B cell (primary cell): ENCODE measurements at places on chromosomes 5 and 9. TPM values are rescaled to one million over a fixed set of nuclear protein-coding genes. Genes with fewer than 3 reads are reported as not detected.

DNA sequence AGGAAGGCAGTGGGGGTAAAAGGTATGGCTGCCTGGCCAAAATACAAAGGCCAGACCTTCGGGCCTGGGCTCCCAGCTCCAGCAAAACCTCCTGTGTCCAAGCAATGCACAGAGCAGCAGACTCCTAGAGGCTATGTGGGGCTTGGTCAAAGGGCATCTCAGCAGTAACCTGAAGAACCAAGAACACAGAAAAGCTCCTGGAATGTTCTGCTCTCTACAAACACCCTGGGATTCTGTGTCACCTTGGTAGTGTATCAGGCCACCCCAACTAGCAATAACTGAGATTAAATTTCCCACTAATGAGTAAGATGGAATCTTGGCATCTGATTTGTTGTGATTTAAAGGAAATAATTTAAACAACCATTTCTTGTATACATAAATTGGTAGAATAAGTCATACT, 158.6 kb downstream of the GLIS3 start:
- no peak for DNase-seq

DNA sequence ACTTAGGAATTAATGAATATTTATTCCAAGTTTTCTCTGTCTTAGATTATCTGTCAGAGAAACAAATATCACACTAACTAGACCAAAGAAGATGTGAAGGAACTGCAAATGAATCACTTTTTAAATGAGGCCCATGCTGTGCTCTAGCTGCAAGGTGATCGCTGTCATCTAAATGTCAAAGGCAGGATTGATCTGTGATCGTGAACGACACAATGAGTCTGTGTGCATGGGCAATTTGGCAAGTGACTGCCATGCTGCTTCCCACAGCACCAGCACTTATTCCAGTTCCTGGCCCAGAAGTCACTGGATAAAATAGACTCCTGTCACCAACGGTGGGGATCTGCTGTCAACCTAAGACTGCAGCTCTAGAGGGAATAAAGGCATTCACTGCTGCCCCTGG, 141.2 kb downstream of the TRIM36 start:
- DNase-seq = no peak

The FLT4 gene
- 0.01 and 0.61 TPM in 2 replicates for polyA plus RNA-seq

GRCh38 chr5:2739360-2740050, 12.0 kb downstream of the IRX2 start:
- DNase-seq = no peak

DNA sequence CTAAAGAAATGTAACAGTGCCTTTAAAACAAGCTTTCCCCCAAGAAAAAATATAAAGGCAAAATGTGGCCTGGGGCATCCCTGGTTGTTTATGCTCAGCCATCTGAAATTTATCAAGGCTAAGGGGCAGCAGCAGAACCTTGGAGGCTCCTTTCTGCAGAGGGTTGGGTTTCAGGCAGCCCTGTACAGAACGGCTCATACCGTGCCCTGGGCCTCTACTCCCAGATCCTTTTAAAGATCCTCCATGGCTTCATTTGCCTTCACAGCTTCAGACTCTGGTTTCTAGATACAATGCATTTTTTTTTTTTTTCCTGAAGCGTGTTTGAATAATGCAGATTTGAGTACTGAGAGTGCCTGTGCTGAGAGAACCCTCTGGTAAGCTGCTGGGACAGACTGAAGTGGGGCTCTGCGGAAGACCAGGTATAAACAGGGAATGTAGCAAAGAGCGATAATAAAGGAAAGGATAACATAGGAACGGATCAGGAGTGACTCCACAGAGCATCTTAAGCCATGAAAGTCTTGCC, 172.7 kb downstream of the DIRAS2 start:
- DNase-seq = no peak

DNA sequence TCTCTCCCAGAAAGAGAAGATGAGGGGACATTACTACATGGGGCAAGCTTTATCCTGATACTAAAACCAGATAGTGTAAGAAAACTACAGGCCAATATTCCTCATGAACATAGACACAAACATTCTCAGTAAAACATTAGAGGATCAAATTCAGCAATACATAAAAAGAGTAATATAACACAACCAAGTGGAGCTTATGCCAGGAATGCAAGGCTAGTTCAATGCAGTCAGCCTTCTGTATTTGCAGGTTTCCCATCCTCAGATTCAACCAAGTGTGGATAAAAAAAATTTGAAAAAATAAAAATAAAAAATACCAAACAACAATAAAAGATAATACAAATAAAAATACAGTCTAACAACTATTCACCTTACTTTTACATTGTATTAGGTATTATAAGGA, 31.3 kb downstream of the CCDC69 start:
- DNase-seq = no peak

DNA sequence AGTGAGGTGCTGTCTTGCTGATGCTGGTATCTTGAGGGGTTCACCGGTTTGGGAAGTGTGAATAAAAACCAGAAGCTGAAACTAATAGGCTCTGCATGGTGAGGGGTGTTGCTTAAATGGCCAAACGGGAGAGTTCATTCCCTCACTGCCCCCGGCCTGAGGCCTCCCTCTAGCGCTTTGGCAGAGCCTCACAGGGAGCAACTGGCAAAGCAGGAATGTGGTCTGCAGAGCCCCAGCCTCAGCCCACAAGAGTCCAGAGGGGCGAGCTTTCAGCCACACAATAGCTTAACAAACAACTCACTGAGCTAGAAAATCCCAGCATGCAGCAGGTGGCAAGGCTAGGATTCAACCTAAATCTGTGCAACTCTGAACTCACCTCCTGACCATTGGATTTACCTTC, 234.8 kb downstream of the MED10 start:
- no peak for DNase-seq

DNA sequence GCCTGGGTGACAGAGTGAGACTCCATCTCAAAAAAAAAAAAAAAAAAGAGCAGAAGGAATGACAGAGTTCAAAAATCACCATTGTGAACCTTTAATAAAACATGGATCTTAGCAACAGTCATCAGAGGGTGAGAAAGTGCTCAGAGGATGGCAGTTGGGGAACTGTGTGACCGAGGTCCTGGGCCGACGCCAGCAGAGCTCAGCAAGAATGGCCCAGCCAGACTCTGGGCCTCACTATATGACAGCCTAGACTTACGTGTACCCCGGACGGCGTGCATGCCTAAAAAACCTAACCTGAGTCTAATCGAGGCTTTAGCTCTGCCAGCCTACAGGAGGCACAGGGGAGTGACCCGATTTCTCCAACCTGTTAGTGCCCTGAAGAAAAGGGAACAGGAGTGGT, 64.3 kb downstream of the MVB12B start:
- no peak for DNase-seq

DNA sequence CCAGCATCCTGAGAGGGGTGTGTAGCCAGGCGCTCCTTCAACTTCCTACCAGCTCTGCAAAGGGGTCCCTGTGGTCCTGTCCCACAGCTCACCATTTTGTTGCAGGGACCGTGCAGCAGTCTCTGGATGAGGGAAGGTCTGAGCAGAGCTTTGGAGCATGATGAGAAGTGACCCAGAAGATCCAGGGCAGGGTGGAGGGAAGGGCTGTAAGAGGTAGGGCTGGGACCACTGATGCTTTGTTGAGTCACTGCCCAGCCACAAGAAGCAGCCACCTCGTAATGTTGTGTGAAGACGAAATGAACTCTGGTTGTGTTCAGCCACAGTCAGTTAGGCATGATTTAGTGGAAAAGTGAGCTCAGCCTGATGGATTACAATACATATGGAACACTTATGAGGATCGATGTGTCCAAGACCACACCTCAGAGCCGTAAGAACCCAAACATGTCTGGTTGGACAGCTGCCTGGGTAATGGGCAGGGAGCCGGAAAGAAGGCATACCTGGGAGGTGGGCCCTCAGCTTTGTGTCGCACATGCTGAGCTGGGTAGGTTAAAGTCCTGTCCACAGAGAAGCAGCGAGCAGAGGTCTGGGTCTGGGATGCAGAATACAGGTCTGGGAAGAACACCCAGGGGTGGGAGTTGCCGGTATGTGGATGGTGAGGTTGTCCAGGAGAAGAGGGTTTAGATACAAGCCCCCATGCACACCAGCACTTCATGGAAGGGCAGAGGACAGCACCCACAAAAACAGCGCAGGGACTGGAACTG, 250.1 kb downstream of the GADD45G start:
- no peak for DNase-seq

GRCh38 chr9:24438876-24439275, 106.8 kb downstream of the IZUMO3 start:
- DNase-seq = no peak

- no peak for DNase-seq
Observed at GRCh38 chr9:86655147-86655546, 292.2 kb downstream of the GAS1 start.

DNA sequence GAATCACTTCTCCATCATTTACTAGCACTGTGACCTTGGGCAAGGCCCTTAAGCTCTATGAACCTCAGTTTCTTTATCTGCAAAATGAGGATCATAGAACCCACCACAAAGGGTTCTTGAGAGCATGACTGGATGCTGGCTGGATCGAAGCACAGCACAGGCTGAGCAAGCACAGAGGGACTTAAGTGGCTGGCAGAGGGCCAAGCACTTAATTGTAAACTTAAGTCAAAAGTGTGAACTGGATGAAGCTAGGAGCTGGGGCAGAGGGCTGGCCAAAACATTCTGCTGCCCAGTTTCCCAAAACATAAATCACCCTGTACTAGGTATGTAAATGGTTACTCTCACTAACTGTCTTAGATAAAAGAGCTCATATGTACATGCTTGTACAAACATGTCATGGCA, 112.3 kb upstream of the WWC1 start:
- no peak for DNase-seq

DNA sequence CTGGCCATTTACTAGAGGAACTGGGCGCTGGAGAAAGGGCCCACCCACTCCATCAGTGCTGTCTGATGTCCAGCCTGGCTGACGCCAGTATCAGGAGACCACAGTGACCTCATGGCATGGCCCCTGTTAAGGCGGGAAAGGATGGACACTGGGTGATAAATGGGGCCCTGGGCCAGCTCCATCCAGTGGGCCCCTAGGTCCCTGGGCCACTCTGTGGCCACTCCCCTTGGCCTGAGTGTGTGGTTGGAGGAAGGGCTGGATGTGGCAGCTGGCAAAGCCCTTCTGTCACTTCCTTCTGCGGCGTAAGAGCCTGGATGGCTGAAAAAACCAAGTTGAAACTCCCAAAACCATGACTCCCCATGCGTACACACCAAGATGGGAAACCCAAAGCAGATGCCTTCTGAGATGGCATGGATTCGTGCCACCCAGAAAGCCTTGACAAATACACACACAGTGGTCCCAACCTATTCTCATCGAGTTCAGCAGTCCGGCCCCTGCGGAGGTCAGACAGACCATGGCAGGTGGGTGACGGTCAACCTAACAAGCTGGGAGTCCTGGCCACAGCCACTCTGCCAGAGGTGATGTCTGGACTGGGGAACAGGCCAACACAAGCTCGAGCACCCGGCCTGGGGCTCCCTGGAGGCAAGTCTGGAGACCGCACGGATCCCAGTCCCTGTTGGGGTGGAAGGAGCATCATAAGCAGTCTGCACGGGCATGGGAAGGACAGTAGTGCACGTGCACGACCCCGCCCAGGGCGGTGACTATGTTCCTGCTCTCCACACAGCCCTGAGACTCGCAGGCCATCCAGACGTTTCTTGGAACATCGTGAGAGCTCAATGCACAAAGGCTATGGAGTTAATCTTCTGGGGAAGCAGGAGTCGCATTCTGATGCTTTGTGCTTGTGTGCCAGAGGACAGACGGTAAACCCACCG, 45.2 kb upstream of the NOTCH1 start:
- no peak for DNase-seq

The DNAJC21 gene
- 7.2 and 15.9 TPM in 2 replicates for polyA plus RNA-seq

DNA sequence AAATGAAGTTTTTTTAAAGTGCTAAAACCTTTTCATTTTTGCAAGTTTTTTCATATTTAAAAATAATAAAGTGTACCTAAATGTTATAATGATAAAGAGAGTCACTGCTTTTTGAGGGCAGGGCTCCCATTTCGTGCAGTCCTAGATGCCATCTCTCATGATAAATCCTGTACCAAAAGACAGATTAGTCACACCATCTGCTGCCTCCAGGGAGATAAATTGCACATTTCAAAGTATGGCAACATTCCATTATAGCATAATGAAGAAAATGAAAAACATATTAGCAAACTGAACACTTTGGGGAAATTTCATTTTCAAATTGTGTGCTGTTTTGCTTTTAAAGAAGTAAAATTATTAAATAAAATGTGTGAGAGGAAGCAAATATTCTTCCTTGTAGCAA, 257.2 kb downstream of the KIAA0825 start:
- no peak for DNase-seq

GRCh38 chr9:33372900-33373299, 29.5 kb downstream of the AQP7 start:
- no peak for DNase-seq

The HMCN2 gene
- 0.01 TPM in 1 of 2 replicates, not detected in the other for polyA plus RNA-seq

The INSL4 gene
- not detected in 2 replicates for polyA plus RNA-seq

DNA sequence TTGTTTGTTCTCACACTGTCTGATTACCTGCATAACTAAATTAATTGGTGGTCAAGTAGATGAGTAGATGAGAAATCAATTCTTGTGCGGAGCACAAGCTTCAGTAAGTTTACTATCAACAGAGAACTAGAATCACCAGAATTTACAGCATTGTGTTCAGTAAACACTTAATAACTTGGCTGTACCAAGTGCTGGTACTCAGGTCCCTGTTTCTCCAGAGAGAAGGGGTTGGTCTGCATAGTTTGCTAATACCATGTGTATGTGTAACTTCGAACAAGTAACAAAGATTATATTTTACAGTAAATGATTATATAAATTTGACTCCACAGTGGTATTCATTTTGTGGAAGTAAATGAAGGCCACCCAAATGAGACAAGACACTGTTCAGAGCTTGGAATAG, 146.3 kb downstream of the PCSK5 start:
- no peak for DNase-seq

The PLEKHG4B gene
- 0.10 TPM in 1 of 2 replicates, not detected in the other for polyA plus RNA-seq
